ENCODE measurements at places on chromosomes 12 and 14.

- no peak for DNase-seq
These were observed 252.4 kb downstream of the SEC23A start for GRCh38 chr14:38850664-38851063.

DNA sequence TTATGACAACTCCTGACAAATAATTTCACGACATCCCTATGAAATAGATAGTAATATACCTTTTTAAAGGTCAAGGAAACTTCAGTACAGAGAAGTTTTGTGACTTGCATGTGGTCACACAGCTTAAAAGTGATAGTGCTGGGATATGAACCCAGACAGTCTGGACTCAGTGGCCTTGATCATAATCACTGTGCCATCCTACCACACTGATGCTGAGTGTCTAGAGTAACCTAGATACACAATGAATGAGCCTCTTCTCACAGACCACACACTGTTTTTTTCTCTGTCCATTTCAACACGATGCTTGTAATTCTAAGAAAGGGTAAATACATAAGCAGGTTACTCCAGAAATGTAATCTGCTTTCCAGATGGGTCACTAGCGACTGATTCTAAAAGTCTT is 88.2 kb downstream of the SYNE2 start:
- no peak for DNase-seq

- no peak for DNase-seq
These were observed 5.6 kb downstream of the EIF4B start for GRCh38 chr12:53011889-53012288.

DNA sequence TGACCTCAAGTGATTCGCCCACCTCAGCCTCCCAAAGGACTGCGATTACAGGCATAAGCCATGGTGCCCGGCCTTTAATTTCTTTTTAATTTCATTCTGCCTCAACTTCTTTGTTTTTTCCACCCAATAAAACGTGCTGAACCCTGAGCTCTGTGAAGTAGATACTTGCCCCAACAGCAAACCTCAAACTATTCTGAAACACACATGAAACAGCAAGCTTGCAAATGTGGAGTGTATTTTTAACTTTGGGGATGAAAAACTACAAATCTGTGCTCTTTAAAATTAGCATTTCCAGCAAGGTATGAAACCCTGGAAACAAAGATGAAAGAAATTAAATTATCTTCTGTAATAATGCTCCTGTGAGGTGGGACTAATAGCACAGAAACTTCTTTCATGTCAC is 246.6 kb downstream of the ANO6 start:
- DNase-seq = no peak

DNA sequence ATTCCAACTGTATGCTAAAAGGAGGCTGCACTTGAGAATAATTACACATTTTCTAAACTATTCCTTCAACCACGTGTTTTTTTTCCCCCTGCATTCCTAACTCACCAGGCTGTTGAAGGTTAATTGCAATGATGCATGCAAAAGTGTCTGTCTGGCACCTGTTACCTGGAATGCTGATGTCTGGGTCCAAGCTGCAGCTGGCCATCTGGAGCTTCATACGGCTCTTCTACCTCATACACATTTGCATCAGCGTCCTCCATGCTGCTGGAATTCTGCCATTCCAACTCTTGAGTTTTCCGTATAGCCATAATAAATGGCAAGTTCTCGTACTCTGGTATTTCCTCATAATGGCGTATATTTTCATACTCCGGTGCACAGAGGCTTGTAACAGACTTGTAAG is 8.6 kb downstream of the FGD6 start:
- DNase-seq = no peak

GRCh38 chr12:72102150-72102549 is 163.5 kb downstream of the TPH2 start:
- no peak for DNase-seq

GRCh38 chr12:12081836-12082497 is 11.2 kb downstream of the BCL2L14 start:
- DNase-seq = peak; percentile 36

- no peak for DNase-seq
These were observed 350.7 kb downstream of the TMEM132D start for GRCh38 chr12:129552996-129553750.

DNA sequence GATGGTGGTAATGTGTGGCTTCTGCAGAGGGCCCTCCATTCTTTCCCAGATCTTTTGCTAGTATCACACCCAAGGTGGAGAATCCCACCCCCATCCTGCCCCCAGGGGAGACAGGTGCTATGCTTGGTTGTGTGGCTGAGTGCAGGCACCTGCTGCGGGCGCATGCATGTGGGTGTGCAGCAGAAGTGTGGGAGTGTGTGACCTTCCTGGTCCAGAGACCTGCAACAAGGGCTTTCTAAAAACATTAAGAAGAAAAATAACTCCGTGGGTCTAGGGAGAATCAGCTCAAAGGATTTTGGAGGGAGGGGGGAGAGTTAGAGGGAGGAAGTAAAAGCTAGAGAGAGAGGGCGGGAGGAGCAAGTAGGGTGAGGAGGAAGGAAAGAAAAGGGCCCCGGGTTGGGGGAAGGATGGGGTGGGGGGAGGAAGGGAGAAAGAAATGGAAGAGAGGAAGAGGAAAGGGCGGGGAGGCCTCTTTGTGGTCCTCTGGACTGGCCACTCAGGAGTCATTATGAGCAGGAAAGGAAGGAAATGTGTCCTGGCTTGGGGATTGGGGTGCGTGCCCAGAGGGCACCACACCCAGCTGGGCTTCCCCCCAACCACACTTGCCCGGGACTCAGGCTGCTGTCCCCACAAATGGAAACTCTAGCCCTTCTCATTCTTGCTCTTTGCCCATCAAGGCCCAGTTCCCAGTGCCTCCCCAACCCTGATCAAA is 3.1 kb upstream of the FIGNL2 start:
- no peak for DNase-seq

DNA sequence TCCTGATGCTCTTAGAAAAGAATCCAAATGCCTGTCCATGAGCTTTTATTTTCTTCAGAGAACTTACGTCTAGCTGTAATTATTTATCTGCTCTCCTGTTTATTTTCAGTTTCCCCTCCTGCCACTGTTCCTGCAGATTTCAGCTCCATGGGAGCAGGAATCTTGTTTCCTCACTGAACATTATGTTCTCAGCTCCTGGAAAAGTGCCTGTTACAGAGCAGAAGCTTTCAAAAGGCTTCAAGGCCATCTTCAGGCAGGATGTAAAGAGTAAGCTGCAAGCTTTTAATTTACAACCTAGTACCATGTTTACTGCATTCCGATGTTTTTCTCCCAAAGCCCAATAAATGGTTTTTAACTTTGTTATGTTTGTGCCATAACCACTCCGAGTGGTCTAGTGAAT is 98.4 kb upstream of the BTG1 start:
- DNase-seq = no peak

- no peak for DNase-seq
These were observed 92.4 kb downstream of the NUAK1 start for GRCh38 chr12:106046301-106046846.

DNA sequence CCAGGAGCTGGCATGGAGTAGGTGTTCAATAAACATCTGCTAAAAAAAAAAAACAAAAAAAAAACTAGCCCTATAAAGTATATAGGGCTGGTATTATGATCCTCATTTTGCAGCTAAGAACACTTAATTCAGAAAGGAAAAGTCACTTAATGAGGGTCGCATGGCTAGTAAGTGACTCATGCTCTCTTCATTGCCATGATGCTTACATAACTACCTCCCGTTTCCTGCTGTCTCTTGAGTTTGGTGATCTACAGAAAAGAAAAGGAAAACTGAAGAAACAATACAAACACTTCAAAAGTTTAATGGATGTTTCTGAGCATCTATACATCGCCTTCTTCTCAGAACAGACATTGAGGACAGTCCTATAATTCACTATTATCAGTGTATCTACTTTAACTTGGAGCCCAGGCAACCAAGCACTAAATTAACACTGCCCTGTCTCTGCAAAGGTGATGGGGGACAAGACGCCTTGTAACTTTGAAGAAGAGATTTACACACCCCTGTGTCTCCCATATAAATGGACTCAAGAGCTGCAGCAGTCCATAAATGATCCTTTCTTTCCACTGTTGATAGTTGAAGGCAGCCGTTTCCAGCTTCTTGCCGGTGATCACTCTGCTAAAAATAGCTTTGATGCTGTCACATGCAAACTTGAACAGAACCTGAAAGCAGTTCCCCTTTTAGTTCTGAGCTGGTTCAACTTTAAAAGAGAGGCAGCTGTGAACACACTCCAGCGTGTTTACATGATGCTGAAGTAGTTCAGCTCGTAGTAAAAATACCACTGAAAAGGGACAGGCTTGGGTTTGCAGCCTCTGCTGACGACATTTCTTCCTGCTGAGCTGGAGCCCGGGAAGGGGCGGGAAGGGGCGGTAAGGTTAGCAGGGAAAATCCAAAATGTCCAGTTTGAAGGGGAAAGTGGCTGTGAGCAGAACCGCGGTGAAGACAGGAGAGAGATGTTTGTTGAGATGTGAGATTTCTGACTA is 113.3 kb downstream of the FOXN3 start:
- DNase-seq = peak; percentile 48

GRCh38 chr12:78764913-78765312 is 99.7 kb upstream of the SYT1 start:
- DNase-seq = no peak

DNA sequence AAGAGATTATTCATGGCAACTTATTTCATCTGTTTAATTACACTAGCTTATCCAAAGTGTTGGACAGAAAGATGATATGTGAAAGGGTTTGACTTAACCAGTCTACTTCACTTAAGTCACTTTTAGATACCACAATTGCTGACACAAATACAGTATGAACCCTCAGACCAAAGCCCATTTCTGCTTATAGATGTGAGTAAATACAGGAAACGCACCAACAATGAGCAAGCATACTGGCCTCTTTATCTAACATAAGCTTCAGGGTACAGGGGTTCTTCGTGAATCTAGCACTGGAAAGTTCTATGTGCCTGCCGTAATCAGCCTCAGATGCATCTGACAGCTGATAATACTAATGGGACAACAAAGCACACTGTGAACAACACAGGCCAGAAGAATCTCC is 209.6 kb downstream of the MED13L start:
- no peak for DNase-seq

DNA sequence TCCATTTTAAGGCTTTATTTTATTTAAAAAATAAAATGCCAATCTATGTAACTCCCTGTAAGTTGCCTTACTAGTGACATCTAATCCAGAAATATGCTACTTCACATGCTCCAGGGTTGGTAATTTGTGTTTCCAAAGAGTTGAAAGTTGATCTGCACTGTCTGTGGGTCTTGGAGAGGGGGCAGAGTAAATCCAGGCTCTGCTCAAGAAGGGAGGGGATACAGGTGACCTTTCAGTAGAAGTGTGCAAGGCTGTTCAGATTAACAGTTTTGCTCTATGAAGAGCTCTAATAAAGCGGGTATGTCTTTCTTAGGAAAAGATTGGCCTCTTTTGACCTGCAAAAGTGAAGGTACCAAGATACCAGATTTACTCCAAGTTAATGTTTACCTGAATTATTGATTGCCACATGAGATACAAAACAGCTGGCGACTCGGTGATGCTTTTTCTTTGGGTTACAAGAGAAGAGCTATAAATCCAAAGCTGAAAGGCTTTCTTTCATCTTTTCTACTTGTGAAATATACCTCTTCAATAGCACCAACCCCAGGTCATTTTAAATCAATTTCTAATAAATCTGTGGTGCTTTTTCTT is 75.6 kb upstream of the FLRT2 start:
- DNase-seq = no peak

DNA sequence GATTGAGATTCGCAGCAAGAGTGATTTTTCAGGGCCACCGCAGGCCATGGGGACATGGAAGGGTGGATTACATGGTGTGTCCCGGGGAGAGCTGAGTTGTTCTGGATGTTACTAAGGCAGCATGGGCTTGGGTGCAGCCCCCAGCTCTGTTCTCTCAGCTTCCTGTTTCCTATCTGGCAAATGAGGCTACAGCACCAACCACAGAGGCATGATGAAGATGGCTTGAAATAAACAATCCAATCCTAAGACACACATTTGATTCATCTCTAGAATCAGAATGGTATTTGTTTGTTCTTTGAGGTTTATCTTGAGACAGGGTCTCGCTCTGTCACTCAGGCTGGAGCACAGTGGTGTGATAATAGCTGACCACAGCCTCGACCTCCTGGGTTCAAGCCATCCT is 21.6 kb downstream of the GLTP start:
- no peak for DNase-seq

DNA sequence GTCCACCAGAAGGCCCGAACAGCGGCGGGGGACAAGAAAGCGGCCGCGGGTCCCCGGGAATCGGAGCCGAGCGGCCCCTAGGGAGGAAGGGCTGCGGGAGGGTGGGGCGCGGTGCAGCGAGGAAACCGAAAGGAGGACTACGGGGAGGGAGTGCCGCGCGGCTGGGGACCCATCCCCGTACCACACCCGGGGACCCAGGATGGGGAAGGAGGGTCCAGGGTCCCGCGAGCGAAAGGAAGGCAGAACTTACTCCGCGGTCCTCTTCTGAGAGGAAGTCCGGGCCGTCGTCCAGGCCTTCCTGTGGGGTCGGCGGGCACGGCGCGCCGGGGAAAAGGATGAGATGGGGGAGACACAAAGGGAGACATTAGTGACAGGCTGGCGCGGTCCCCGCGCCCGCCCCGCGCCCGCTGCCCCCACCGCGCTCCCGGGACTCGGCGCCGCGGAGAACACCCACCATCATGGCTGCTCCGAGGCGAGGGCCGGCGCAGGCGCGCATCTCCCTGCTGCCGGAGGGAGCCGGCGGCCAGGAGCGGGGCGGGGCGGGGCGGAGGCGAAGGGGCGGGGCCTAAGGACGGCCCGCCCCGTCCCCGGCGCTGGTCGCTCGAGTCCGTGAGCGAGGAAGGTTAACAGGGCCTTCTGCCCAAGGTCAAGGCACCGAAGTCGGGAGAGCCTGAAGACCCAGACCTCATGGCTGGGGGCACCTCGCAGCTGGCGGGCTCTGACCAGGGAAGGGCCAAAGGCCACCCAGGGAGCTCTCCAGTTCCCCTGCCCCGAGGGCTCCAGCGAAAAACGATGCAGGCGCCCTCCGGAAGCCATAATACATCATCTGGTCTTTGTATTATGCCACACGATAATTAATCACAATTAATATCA is at the start of gene SNX6:
Gene SNX6, minus strand, starts transcription at position 492 of the 873 bp plus-strand sequence. Its CDS starts 32 bp downstream, at position 460.
- peak; percentile 85 for DNase-seq

GRCh38 chr12:95918194-95918993 is 24.0 kb downstream of the CCDC38 start:
- peak; percentile 54 for DNase-seq

DNA sequence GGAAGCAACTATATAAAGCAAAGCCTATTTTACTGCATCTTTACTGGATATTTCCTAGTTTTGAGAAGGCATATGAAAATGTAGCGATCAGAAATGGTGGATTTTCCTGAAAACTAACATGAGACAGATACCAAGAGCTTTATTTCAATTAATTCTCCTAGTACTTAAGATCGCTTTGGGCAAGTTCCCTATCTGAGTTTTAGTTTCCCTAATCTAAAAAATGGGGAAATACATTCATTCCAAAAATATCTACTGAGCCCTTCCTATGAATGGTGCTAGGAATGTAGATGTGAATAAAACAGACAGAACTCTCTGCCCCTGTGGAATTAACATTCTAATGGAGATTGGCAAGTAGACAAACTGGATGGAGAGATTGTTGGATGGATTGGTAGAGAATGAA is 8.4 kb downstream of the CATSPERB start:
- DNase-seq = no peak

- no peak for DNase-seq
These were observed 84.2 kb downstream of the GCH1 start for GRCh38 chr14:54818201-54819133.

- no peak for DNase-seq
These were observed 125.8 kb downstream of the C12orf42 start for GRCh38 chr12:103369929-103370328.
